Stimulated activated naive CD4-positive, alpha-beta T cell treated with Interleukin-2 at 50 U/mL for 16 hours (primary cell): ENCODE measurements at places on chromosomes 13 and 19.
A peak's percentile ranks its signal among the peaks of the same experiment; 100 is the strongest.

- no peak for DNase-seq
Observed at GRCh38 chr13:106534639-106535551, 567 bp downstream of the EFNB2 start.

- no peak for DNase-seq
Observed at GRCh38 chr13:93248627-93249047, 22.0 kb downstream of the GPC6 start.

- no peak for DNase-seq
Observed at GRCh38 chr13:71876648-71877255, 9.7 kb upstream of the DACH1 start.

- no peak for DNase-seq
Observed at GRCh38 chr13:80444240-80445015, 103.5 kb upstream of the SPRY2 start.

DNA sequence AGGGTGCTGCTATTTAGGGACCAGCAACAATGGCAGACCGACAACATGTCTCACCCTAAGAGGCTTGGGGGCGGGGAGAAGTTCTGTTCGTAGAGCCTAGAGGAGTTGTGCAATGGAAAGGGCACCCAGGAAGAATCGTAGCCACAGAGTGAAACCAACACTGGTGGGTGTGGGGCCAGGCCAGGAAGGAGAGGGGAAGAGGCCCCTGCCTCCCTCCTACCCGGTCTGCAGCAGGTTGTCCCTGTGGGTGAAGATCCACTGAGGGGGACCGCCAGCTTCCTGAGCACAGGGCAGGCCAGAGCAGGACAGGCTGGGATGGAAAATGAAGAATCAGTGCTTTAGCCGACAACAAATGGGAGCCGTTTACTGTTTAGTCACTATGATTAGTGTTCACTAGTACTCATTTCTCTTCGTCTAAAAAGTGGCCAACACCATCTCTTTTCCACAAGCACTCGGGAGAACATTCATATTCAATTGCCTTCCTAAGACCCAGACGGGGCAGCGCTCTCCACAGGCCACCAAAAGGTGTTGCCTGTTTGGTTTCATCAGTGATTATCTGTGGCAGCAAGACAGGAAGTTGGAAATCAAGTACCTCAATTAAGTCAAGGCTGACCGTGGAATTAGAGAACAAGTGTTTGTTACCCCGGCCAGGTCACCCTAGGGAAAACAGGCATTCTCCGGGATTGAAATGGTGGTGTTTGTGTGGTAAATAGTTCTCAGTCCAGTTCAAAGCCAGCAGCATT lies 1.1 kb upstream of the ATP11A start:
- peak; percentile 69 for DNase-seq

GRCh38 chr19:33177417-33177979 lies 16.6 kb upstream of the LRP3 start:
- no peak for DNase-seq

- no peak for DNase-seq
Observed at GRCh38 chr19:23993440-23993839, 78.8 kb downstream of the ZNF726 start.

GRCh38 chr13:83498481-83499190 lies 383.6 kb downstream of the SLITRK1 start:
- DNase-seq = no peak

DNA sequence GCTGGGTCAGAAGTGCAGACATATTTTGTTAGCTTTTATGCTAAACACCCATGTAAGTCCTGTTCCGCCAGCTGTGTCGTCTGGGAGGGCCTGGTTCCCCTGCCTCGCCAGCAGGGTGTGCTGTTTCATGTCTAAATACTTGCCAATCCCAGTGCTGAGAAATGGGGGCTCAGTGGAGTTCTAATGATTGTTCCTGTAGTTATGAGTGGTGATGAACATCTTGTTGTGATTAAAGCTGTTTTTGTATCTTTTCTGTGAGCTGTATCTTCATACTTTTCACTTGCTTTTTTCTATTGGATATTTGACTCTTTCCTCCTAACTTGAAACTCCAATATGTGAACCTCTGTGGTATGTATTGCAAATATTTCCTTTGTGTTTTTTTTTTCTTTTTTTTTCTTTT lies 32.7 kb downstream of the KDM4B start:
- DNase-seq = no peak
